ENCODE measurements at places on chromosomes 4 and X. TPM values are rescaled to one million over a fixed set of nuclear protein-coding genes. Genes with fewer than 3 reads are reported as not detected.
A peak's percentile ranks its signal among the peaks of the same experiment; 100 is the strongest.

- peak overlapping the region; percentile 43 for H3K27ac ChIP-seq
- peak; percentile 84 for DNase-seq
- H3K4me3 ChIP-seq = no peak overlapping the region
- H3K27me3 ChIP-seq = no peaks in the 10 kb centered on the region
- H3K4me1 ChIP-seq = 0 out of 2 replicates have a peak, but pooled peaks cover 2% of the 10 kb centered on the region
Measured at GRCh38 chr4:126051689-126052424, 737.1 kb downstream of the FAT4 start.

DNA sequence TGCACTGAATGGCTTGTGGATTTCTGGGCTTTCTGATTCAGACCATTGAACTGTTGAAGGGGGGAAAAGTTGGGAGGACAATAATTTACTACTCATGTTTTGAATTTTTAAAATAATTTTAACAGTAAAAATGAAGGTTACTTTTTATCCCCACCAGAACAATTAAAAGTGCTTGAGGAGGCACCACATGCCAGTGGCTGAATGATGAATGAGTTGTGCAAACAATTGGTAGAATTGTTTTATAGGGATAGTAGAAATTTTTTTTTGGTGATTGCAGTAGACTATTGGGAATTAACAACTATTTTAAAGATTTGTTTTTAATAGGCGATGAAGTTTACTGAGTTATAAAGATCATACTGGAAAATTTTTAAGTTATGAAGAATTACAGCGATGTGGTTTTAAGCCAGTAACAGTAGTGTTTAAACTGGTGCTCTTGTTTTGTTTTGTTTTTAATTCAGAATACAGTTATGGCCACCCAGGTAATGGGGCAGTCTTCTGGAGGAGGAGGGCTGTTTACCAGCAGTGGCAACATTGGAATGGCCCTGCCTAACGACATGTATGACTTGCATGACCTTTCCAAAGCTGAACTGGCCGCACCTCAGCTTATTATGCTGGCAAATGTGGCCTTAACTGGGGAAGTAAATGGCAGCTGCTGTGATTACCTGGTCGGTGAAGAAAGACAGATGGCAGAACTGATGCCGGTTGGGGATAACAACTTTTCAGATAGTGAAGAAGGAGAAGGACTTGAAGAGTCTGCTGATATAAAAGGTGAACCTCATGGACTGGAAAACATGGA, 2.7 kb downstream of the REST start:
- DNase-seq = no peak
- peaks cover 12% of the 10 kb centered on the region for H3K36me3 ChIP-seq
- H3K4me1 ChIP-seq = peaks cover 7% of the 10 kb centered on the region
- H3K27ac ChIP-seq = peak overlapping the region; percentile 55

DNA sequence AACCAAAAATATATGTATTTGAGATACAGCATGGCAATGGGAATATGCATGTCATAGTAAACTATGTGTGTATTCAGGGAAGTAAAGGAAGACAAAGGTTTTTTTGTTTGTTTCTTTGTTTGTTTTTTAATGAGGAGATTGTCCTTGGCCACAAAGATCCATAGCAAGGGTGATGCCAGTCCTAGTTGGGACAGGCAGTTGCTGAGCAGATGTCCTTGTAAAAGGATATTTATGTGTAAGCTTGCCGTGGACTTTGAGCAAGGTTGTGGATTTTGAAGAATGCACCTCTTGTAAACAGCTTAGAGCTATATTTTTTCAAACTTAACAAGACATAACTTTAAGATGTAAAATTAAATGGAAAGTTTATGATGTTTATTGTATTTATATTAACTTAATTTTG, 69.9 kb upstream of the GABRE start:
- DNase-seq = no peak
- H3K4me1 ChIP-seq = no peaks in the 10 kb centered on the region
- H3K36me3 ChIP-seq = no peaks in the 10 kb centered on the region
- H3K4me3 ChIP-seq = no peak overlapping the region
- no peaks in the 10 kb centered on the region for H3K27me3 ChIP-seq

DNA sequence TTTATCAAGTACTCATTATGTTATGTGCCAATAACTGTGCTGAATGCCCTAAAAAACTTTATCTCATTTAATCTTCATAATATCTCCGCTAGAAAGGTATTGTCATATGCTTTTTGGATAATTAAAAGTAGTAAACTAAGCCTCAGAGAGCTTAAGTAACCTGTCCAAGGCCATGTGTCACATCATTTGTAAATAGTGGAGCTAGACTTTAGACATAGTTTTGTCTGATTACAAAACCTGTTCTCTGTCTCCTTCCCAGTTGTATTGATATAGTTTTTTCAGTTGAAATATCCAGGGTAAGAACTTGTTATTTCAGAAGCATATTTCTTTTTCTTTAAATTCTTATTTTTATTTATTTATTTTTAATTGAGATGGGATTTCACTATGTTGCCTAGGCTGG, 66.7 kb downstream of the TENM3 start:
- no peak overlapping the region for H3K27ac ChIP-seq
- no peak overlapping the region for H3K4me3 ChIP-seq
- H3K27me3 ChIP-seq = no peaks in the 10 kb centered on the region
- H3K36me3 ChIP-seq = no peaks in the 10 kb centered on the region

GRCh38 chr4:189613207-189613606, 327.5 kb upstream of the FRG1 start:
- DNase-seq = no peak
- no peaks in the 10 kb centered on the region for H3K36me3 ChIP-seq
- H3K4me1 ChIP-seq = no peaks in the 10 kb centered on the region

DNA sequence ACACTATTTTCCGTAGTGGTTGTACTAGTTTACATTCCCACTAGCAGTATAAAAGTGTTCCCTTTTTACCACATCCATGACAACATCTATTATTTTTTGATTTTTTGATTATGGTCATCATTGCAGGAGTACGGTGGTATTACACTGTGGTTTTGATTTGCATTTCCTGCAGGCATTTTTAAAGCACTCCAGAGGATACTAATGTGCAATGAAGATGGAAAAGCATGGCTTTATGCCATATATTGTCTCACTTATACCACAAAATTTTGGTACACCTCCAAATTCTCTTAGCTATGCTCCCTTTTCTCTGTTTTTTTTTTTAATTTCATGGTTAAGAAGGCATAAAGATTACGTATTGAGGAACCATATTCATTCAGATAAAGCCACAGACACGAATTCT, 35.1 kb upstream of the NPY2R start:
- H3K4me1 ChIP-seq = no peaks in the 10 kb centered on the region
- no peaks in the 10 kb centered on the region for H3K36me3 ChIP-seq
- DNase-seq = no peak
- no peak overlapping the region for H3K27ac ChIP-seq

DNA sequence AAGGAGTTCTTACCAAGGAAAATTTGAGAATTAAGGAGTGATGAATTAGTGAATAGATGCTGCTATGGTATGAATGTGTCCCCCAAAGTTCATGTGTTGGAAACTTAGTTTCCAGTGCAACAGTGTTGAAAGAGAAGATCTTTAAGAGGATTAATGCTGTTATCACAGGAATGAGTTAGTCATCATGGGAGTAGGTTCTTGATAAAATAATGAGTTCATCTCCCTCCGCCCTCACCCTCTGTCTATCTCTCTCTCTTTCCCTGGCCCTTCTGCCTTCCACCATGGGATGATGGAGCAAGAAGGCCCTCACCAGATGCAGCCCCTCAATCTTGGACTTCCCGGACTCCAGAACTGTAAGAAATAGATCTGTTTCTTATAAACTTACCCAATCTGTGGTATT, 38.3 kb upstream of the KLHL8 start:
- no peak overlapping the region for H3K4me3 ChIP-seq
- no peak for DNase-seq
- H3K27ac ChIP-seq = no peak overlapping the region
- no peaks in the 10 kb centered on the region for H3K27me3 ChIP-seq

DNA sequence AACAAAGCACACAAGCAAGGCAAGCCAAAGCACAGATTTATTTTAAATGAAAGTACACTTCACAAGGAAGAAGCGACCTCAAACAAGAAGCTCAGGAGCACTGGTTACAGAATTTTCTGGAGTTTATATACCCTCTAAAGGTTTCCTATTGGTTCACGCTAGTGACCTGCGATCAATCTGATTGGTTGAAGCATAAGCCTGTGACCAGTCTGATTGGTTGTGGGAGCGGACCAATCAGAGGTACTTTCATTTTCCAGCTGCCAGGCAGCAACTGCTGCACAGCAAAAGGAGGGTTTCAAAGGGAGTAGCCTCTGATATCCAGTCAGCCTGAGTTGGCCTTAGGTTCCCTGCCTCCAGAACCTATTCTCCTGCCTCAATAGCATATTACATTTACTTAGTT, 4.6 kb upstream of the AREG start:
- no peak overlapping the region for H3K27ac ChIP-seq
- H3K4me3 ChIP-seq = no peak overlapping the region
- H3K36me3 ChIP-seq = no peaks in the 10 kb centered on the region
- H3K4me1 ChIP-seq = no peaks in the 10 kb centered on the region
- DNase-seq = no peak

- no peaks in the 10 kb centered on the region for H3K36me3 ChIP-seq
- H3K27me3 ChIP-seq = no peaks in the 10 kb centered on the region
- no peak for DNase-seq
- H3K4me3 ChIP-seq = no peak overlapping the region
Measured at GRCh38 chrX:140804292-140804691, 94.7 kb downstream of the LINC00632 start.

TMEM47 gene
- 134 TPM for total RNA-seq

SORBS2 gene
- under 0.01 TPM for total RNA-seq

TMSB15C gene
- 5.8 TPM for total RNA-seq

SLC10A7 gene
- 8.4 TPM for total RNA-seq

MSANTD1 gene
- 0.28 TPM for total RNA-seq

SNCA gene
- 0.56 TPM for total RNA-seq

All from IMR-90 (cell line).